ENCODE measurements at places on chromosomes 5 and 9.

DNA sequence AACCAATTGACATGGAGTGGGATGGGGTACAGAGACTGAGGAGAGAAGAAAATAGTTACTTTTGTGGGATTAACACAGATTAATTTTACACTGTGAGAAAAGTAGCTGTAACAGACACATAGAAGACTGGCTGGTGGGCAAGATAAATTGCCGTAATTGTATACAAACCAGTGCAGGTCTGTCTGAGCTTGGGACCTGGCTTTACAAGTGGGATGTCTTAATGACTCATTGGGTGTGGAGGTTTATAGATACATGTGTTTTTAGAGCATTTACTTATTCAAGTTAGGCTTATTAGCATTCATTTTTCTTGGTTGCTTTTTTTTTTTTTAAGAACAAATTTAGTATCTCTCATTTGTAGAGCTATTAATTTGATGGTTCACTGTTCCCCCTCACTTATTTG, 37.5 kb downstream of the SLC44A1 start:
- no peak for DNase-seq

- no peak for DNase-seq
Measured at GRCh38 chr5:125343015-125343414, 596.6 kb upstream of the ZNF608 start.

DNA sequence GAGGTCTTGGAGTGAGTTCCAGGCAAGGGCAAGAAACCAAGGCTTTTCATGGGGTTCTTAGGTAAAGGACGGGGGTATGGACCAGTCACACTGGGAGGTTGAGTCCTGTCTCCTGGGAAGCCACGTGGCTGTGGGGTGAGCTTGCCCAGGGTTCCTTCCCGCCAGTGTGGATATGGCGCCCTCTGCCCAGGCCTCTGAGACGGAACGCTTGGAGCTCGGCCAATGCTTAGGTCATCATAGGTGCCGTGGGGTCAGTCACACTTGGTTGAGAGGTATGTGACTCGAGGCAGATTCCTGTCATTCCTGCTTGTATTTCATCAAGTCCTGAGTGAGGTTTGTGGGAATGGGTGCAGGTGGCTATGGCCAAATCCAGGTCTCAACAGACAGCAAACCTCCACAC, 46.2 kb downstream of the TENT4A start:
- no peak for DNase-seq

GRCh38 chr9:18907927-18908625, 124.9 kb downstream of the SAXO1 start:
- DNase-seq, result no peak

- DNase-seq, result no peak
Measured at GRCh38 chr9:6160579-6160978, 55.0 kb upstream of the IL33 start.

DNA sequence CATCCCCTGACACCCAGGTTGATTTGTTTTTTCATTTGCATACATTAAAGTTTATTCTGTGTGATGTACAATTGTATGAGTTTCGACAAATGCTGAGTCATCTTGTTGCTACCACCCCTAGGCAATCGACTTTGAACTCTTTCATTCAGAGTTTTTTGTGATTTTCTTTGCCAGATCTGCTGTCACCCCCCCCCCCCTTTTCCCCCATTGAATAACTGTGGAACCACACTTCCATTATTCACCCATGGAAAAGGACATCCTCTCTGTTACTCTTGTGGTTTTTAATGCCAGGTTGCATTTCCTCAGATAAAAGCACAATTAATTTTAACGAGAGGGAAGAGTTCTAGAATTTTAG, 13.7 kb upstream of the FAM120AOS start:
- no peak for DNase-seq

- DNase-seq, result no peak
Measured at GRCh38 chr5:67543720-67544270, 347.2 kb upstream of the CD180 start.

- DNase-seq, result no peak
Measured at GRCh38 chr9:21770871-21771560, 31.4 kb upstream of the MTAP start.

- DNase-seq, result no peak
Measured at GRCh38 chr5:132219981-132220380, 7.7 kb downstream of the P4HA2 start.

DNA sequence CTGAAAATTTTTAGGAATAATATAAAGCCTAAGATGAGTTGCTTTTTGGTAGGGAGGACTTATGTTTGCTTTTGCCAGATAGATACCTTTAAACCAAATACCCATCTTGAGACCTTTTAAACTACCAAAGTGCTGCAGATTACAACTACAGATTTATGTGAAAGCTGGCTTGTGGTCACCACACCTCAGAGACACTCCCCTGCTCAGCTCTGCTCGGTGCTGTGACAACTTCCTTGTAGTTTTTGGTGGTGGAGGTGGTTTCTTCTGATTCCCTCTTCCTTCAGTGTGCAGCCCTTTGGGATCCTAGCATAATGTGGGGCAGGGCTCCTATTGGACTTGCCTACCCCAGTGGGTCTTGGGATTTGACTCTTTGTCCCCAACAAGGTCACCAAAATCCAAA, 29.2 kb downstream of the GARNL3 start:
- DNase-seq, result no peak

DNA sequence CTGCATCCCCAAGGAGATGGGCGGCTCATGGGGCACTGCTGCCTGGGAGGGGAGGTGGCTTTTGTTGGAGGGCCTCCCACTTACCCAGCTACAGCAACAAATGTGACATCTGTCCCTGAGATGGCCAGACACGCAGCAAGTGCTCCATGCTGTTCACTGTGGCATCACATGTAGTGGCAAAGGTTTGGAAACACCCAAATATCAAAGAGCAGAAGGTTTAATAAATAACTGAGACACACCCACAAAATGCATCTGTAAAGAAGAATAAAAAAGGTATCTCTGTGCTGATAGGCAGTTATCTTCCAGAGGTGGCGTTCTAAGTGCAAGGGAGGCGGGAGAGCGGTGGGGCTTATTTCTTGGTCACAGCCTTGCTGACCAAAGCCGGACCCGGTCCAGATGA, 23.3 kb upstream of the CLPTM1L start:
- no peak for DNase-seq

Data from HL-60 (cell line).